Muscle of leg (tissue), 16 donors: ENCODE measurements at places on chromosomes 3 and 15. TPM values are rescaled to one million over a fixed set of nuclear protein-coding genes. Genes with fewer than 3 reads are reported as not detected.

- no peak for DNase-seq
- H3K4me1 ChIP-seq: no peaks in the 10 kb centered on the region
- no peak overlapping the region for H3K4me3 ChIP-seq
- H3K27me3 ChIP-seq: no peaks in the 10 kb centered on the region
Observed at GRCh38 chr3:119939077-119939476, 155.2 kb downstream of the GSK3B start.

STAC gene
- 36.5 TPM for total RNA-seq

DNA sequence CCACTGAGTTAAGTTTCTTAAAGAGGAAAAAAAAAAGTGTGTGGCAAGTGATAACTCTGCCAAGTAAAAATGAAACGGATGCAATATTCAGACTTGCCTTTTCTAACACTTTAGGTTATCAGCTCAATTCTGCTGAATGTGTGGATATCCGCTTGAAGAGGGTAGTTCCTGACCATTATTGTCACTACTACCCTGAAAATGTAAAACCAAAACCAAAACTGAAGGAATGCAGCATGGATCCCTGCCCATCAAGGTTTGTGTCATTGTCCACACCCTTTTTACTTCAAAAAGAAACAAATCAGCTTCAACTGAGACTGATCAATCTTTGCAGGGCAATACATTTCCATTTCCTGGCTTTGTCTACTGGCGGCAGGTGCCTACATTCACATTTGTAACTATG is 236.1 kb downstream of the ADAMTSL3 start:
- peak overlapping the region; percentile 82 for H3K27ac ChIP-seq
- DNase-seq: no peak
- no peaks in the 10 kb centered on the region for H3K27me3 ChIP-seq
- H3K4me3 ChIP-seq: no peak overlapping the region
- H3K36me3 ChIP-seq: peaks cover 4% of the 10 kb centered on the region
- H3K4me1 ChIP-seq: peaks cover 5% of the 10 kb centered on the region

DNA sequence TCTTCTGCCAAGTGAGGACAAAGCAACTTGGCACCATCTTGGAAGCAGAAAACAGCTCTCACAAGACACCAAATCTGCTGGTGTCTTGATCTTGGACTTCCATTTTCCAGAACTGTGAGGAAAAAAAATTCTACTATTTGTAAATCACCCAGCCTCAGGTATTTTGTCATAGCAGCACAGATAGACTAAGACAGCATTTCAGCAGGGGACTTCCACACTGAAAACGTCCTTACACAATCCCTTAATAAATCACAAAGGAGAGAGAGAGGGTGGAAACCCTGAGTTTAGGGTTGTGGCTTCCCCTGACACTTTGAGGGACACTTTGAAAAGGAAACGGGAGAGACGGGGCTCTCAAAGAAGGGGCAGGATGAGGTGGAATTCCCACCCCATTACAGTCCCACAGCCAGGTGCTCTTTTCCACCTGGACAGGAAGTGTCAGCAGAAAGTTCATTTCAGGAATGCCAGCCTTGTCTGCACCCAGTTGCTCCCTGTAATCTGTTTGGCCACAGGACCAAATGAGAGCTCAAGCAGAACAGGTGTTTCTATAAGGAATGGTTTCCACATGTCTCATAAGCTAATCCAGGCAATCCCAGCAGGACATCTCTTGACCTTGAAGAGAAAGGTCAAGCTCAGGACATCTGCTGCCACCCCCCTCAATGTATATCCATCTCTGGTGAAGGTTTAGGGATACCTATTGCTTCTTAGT is 51.3 kb downstream of the MYLK start:
- no peak overlapping the region for H3K27ac ChIP-seq
- H3K36me3 ChIP-seq: no peaks in the 10 kb centered on the region
- no peak for DNase-seq
- H3K4me3 ChIP-seq: no peak overlapping the region
- H3K4me1 ChIP-seq: peaks cover 4% of the 10 kb centered on the region

CDHR4 gene
- total RNA-seq: not detected

- H3K27ac ChIP-seq: peak overlapping the region; percentile 55
- H3K4me1 ChIP-seq: peaks cover 75% of the 10 kb centered on the region
- peaks cover 4% of the 10 kb centered on the region for H3K36me3 ChIP-seq
- no peak overlapping the region for H3K4me3 ChIP-seq
- H3K27me3 ChIP-seq: no peaks in the 10 kb centered on the region
Observed at GRCh38 chr15:74178326-74179100, 5.0 kb downstream of the ISLR start.

GRCh38 chr3:171432548-171432947 is 27.7 kb downstream of the TNIK start:
- no peak overlapping the region for H3K4me3 ChIP-seq
- peaks cover 5% of the 10 kb centered on the region for H3K4me1 ChIP-seq
- no peak for DNase-seq
- no peaks in the 10 kb centered on the region for H3K27me3 ChIP-seq

DNA sequence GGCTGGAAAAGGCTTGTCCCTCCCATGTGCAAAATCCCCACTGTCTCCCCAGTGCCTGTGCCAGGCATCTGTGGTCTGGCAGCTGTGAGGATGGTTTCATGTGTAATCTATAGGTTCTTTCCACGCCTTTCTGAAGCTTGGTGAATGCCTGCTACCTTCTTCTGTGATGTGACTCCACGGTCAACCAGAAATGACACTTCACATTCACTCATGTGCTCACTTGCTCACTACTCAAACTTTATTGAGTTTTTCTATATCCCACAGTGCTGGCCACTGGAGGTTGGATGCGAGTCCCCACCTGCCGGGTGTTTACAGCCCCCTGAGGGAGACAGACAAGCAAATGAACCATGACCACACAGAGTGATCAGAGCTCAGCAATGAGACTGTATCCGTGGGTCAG is 27.9 kb upstream of the TLE3 start:
- H3K27me3 ChIP-seq: peaks cover 12% of the 10 kb centered on the region
- H3K4me3 ChIP-seq: no peak overlapping the region
- H3K4me1 ChIP-seq: peaks cover 31% of the 10 kb centered on the region
- no peaks in the 10 kb centered on the region for H3K36me3 ChIP-seq
- no peak overlapping the region for H3K27ac ChIP-seq

GRCh38 chr3:116939550-116939949 is 230.0 kb downstream of the TUSC7 start:
- H3K4me1 ChIP-seq: no peaks in the 10 kb centered on the region
- no peaks in the 10 kb centered on the region for H3K27me3 ChIP-seq
- DNase-seq: no peak
- no peak overlapping the region for H3K27ac ChIP-seq
- no peaks in the 10 kb centered on the region for H3K36me3 ChIP-seq

DNA sequence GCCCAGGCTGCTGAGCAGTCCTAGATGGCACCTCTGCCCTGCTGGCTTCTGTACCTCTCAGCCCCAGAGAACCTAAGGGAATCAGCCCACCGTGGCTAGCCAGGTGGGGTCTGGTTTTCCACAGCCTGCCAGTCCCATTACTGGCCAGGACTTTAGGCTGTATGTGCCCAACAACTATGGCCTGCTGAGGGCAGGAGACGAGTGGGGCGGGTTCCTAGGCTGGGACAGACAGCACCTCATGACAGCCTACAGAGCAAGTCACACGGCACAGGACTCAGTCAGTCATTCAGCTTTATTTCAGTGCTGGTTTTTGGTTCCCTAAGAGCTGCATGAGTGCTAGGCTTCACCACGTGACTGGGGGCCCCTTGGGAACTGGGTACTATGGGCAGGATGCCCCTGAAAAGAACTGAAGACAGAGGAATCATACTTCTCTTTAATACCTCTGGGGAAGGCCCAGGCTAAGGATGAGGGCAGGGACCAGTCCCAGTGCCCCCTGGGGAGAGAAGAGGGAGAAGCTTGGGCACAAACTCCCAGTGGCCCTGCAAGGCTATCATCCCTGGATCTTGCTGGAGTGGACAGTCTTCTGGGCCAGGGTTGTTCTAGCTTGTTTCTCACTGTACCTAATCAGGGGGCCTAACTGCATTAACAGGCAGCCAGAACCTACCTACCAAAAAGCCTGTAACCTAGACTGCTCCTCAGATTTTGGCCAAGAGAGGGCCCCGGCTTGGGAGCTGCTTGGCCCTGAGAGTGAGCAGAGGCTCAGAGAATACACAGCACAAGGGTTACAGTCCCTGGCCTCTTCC is 14.8 kb downstream of the CLK3 start:
- H3K27ac ChIP-seq: no peak overlapping the region
- H3K27me3 ChIP-seq: no peaks in the 10 kb centered on the region
- H3K4me1 ChIP-seq: no peaks in the 10 kb centered on the region
- H3K36me3 ChIP-seq: peaks cover 96% of the 10 kb centered on the region
- no peak for DNase-seq

DNA sequence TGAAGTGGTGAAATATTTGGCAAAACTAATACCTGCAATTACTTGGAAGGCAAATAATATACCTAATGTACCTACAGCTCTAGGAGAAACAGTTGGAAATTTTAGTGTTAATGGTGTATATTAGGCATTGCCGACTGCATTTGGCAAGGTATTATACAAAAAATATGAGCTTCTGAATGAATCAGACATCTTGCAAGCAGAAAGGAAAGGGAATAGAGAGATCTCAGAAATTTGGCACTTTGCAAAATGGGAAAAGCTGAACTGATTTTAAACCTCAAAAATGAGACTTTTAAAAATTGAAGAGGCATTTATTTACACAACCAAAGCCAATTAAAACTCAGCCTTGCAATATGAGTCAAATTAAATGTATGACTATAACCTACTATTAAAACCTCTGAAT is 40.2 kb upstream of the C15orf61 start:
- peaks cover 5% of the 10 kb centered on the region for H3K4me1 ChIP-seq
- DNase-seq: peak; percentile 23
- H3K4me3 ChIP-seq: no peak overlapping the region
- H3K27me3 ChIP-seq: no peaks in the 10 kb centered on the region
- no peaks in the 10 kb centered on the region for H3K36me3 ChIP-seq

DNA sequence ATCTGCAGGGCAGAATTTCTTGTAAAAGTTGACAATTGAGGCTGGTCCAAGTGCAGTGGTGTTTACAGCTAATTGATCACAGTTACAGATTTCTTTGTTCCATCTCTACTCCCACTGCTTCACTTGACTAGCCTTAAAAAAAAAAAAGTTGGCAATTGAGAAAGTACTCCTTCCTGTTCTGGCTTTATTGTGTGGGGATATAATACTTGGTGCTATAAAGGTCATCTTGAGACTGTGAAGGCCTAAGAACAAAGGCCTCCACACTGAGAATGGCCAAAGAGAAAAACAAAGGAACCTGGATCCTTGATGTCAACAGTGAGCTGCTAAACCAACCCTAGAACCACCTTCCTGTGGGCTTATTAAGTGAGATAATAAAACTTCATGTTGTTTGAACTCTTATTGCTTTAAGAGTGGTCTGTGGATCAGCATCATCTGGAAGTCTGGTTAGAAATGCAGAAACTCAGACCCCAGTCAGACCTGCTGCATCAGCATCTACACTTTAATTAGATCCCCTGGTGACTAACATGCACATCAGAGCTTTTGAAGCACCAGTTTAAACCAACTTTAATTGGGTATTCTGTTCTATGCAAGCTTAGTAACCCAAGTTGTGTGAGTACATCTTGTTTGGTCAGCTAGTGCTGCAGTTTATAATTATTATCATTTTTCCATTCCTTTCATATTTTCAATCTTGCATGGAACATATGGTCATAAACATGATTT is 55.2 kb downstream of the TMOD3 start:
- peak; percentile 24 for DNase-seq
- no peak overlapping the region for H3K4me3 ChIP-seq
- no peak overlapping the region for H3K27ac ChIP-seq
- H3K36me3 ChIP-seq: peaks cover 2% of the 10 kb centered on the region
- peaks cover 2% of the 10 kb centered on the region for H3K4me1 ChIP-seq

- H3K36me3 ChIP-seq: no peaks in the 10 kb centered on the region
- peak; percentile 28 for DNase-seq
- peaks cover 27% of the 10 kb centered on the region for H3K4me1 ChIP-seq
- peak overlapping the region; percentile 98 for H3K4me3 ChIP-seq
- H3K27me3 ChIP-seq: no peaks in the 10 kb centered on the region
Observed at GRCh38 chr15:64096668-64097384, 1.0 kb downstream of the SNX1 start.

DNA sequence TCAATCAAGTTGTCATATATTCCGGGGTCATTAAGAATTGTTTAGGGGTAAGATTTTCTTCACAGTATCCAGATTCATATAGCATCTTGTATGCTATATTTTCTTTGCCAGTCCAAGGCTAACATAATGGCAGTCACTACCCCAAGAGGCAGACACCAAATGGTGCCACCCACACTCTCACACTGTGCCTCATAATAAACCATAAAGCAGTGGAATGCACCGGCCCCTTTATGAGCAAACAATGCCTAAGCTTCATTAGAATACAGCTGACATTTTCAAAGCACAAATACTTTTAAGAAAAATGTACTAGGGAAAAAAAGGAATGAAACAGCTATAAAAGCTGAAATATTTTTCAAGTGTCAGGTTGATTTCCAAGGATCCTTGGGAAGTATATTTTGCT is 121.6 kb downstream of the TFDP2 start:
- H3K36me3 ChIP-seq: no peaks in the 10 kb centered on the region
- H3K27me3 ChIP-seq: no peaks in the 10 kb centered on the region
- H3K27ac ChIP-seq: peak overlapping the region; percentile 52
- no peaks in the 10 kb centered on the region for H3K4me1 ChIP-seq

- H3K4me1 ChIP-seq: no peaks in the 10 kb centered on the region
- no peak overlapping the region for H3K4me3 ChIP-seq
- H3K27me3 ChIP-seq: peaks cover 2% of the 10 kb centered on the region
- no peak overlapping the region for H3K27ac ChIP-seq
- no peak for DNase-seq
Observed at GRCh38 chr3:185361920-185362319, 1.0 kb upstream of the MAP3K13 start.

NISCH gene
- total RNA-seq: 47.2 TPM

AHSG gene
- total RNA-seq: 0.75 TPM

DNA sequence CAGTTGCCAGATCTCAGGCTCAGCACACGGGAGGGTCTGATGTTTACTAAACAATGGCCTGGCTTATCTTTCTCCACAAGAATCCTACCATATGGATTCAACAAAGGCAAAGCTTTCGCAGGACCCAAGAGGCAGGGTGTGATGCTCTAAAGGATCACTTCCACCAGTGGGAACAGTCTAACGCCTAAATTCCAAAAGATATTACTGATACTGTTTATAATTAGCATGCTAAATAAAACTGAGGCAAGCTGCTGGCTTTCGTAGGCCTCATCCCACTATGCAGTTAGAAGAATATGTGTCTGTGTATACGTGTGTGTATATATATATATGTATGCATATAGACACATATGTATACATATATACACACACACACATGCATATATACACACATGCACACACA is 22.3 kb downstream of the RORA start:
- no peak for DNase-seq
- H3K4me3 ChIP-seq: no peak overlapping the region
- no peaks in the 10 kb centered on the region for H3K36me3 ChIP-seq
- H3K27me3 ChIP-seq: no peaks in the 10 kb centered on the region
- H3K27ac ChIP-seq: no peak overlapping the region

DNA sequence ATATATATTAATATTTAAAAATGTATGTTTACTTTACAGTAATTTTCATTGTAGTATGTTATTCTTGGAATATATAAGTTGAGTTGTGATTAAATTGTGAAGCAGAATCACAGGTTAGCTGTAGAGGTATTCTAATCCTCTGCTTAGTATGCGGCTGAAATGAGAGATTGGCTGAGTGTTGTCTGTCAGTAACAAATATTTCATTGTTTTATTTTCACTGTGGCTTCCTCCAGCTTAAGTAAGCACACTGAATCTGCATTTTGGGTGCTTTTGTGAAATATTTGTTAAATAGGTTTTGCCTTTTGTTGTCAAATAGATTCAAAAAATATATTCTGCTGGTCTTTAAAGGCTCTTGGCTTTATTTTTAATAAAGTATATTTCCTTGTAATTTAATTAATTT is 357.5 kb downstream of the CADM2 start:
- no peaks in the 10 kb centered on the region for H3K27me3 ChIP-seq
- H3K36me3 ChIP-seq: no peaks in the 10 kb centered on the region
- no peaks in the 10 kb centered on the region for H3K4me1 ChIP-seq
- H3K27ac ChIP-seq: no peak overlapping the region
- no peak overlapping the region for H3K4me3 ChIP-seq
- no peak for DNase-seq

GP5 gene
- total RNA-seq: 0.35 TPM
